Mesendoderm (in vitro differentiated cells): ENCODE measurements at places on chromosomes 3 and 15.

DNA sequence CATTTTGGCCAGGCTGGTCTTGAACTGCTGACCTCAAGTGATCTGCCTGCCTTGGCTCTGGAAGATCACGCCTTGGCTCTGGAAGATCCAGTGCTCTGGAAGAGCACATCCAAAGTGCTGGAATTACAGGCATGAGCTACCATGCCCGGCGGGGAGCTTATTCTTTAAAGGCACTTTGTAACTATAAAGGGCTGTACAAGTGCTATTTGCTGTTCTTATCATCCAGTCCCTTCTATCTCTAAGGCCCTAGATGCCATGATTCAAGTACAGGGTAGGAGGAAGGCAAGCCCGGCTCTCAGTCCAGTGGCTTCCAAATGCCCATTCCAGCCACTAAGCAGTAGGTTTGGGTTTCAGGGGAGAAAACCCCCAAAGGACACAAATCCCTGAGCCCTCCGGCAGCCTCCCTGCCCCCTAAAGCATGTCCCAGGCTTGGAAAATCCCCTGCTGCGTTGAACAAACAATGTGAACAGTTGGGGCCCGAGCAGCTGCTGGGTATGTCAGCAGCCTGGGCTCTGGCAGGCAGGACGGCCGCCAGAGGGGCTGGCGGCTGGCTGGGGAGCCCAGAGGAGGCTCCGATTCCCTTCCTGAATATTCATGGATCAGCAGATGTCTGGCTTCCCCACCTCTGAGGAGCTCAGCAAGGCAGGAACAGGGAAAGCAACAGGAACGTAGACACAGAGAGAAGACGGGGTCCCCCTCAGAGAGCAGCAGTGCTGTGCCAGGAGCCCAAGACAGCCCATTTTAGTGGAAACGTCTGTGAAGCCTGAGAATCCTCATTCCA, 7.7 kb downstream of the IGDCC4 start:
- peak; percentile 96 for DNase-seq

- DNase-seq = no peak
Measured at GRCh38 chr3:172076212-172076611, 36.8 kb downstream of the FNDC3B start.

DNA sequence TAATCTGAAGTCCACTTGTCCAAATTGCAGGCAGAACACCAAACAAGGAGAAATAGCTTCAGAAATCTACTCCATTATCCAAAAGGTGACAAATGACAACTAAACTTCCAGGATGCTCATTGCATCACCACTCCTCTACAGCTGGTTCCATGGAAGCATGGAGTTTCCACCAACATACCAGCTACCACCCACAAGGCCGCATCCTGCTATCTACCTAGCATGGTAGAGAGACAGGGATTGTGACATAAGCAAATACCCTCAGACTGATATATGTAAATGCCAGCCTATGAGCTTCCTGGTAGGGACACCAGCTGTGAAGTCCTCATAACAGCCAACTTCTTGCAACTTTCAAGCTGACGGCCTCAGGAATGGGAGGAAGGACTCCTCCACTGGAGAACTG, at the start of gene TRIM42:
Gene TRIM42 (plus strand): TSS at position 301 of the 400 bp plus-strand sequence. CDS start 166 bp downstream, outside the sequence.
- DNase-seq = no peak

DNA sequence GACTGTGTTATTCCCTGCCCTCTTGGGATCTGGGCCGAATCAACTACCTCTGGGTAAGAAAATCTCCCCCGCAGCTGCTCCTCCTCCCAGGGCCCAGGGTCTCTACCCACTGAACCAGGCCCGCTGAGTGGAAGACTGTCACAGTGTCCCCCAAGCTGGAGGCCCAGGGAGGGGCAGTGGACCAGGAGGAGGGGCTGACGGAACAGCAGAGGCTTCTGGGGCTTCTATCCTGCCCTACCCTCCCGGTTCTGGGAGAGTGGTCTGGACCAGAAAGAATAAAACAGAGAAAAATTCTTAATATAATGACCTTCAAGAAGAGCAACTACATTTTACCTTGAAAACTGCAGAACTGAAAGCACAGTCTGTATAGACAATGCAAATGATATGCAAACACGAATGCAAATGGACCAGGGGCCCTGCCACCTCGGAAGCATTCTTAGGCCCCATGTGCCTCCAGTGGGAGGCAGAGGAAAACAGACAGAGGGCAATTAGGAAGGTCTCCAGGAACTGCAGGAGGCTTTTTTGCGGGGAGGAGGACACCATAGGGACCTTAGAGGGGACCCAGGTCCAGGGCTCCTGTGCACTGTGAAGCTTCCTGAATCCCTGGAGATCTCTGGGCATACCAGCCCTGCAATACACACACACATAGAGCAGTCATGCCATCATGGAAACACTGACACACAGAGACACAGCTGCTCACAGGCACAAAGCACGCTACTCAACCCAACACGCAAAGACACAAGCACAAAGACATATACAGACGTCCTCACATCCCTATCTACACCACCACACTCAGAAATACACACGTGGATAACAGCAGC, 12.3 kb downstream of the MEGF11 start:
- DNase-seq = no peak

DNA sequence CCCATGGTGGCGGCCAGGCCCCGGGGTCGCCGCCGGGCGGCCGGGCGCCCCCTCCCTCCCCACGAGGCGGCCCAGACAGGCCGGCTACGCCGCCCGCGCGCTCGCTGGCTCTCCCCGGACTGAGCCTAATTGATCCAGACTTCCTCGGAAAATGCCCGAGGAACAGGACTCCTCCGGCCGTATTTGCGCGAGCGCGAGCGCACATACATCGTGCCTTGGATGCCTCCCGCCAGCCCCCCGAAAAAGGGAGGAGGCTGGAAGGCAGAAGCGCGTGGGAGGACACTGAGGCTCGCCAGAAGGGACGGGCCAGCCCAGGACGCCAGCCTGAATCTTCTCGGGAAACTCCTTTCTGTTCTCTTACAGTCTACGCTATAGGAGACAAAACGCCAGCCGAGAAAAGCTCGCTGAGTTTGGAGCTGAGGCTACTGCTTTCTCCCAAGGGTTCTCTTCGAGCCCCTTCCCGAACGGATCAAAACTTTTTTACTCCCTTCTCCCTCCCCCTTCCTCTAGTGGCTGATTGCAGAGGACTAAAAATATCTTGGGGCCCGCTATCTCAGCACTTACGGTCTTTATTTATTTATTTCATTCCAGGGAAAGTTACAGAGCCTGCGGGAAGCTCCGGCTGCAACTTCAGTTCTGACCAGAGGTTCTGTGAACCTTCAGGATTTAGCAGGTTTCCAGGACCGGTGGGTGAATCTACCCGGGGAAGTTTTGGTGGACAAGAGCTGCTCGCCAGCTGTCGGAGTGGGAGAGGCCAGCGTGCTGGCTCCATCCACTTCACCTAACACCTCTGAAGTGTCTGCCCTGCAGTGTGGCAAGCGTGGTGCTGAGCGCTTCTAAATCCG, at the start of gene PDZRN3:
Gene PDZRN3 (minus strand): TSS at position 121 of the 845 bp plus-strand sequence.
- peak; percentile 85 for DNase-seq

- DNase-seq = peak; percentile 33
Measured at GRCh38 chr3:41267975-41268640, 68.8 kb downstream of the CTNNB1 start.

DNA sequence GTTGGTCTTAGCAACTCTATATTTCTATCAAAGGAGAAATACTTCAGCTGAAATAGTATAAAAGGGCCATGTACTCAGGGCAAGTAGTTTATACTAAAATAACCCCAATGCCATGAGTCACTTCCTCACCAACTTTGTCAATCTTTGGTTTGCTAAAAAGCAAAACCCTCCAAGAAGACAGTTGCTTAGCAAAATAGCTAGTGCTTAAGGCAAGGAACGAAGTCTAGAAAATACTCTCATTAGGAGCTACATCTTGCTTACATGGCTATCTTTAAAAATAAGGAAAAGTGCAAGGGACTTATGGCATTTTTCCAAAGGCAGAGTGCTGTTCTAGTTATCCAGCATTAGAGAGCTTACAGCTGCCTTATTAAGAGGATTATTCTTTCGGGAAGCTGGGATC, 28.4 kb downstream of the P3H2 start:
- no peak for DNase-seq

DNA sequence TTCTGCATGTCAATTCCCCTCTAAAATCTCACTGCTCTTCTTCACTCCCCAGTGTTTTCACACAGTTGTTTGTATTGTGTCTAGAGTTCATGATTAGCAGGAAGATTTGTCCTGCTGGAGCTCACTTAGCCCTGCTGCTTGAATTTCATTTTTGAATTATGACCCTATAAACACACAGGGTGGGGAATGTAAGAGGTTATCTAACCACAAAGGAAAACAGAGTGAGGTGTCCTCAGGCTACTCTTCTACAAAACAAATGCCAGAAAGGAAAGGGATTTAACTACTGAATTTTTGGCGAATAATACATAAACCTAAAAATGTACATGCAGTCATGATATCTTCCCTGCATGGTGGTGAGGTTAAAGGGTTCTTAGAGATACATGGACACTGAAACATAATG, 215.1 kb upstream of the CNTN4 start:
- DNase-seq = no peak

DNA sequence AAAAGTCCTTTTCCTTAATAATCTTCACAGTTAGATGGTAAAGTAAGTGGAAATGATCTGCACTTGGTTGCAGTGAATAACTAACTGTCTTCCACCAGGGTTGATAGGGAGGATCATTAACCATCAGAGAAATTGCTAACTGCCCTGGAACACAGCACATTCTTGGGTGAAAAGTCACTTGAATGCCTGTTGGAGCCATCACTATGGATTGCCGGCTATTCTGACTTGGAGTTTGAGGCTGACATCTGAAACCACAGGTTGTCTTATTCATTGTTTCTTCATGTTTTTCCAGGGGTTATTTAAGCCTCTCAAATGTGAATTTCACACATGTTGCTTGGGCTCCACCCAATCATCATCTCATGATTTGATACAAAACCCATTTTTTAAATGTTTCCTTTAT, 901.4 kb downstream of the MCTP2 start:
- peak; percentile 42 for DNase-seq

- DNase-seq = peak; percentile 2
Measured at GRCh38 chr3:4693620-4694019, 200.5 kb downstream of the ITPR1 start.

DNA sequence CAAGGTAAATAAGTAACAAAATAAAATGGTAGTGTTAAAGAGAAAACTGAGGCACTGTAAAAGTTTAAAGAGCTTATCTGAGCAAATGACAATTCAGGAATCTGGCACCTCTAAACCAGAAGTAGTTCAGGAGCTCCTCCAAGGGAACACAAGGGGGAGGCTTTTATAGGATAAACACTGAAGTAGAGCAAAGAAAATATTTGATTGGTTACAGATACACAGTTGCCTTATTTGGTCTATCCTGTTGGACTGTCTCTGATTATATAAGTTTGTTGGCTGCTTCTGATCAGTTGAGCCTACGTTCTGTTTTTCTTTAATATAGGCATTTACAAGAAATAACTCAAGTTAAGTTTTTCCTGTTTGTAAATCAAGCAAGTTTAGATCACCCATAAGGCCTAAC, 146.9 kb downstream of the ERC2 start:
- peak; percentile 75 for DNase-seq

GRCh38 chr3:196967412-196968232, 1.0 kb downstream of the PIGZ start:
- no peak for DNase-seq

DNA sequence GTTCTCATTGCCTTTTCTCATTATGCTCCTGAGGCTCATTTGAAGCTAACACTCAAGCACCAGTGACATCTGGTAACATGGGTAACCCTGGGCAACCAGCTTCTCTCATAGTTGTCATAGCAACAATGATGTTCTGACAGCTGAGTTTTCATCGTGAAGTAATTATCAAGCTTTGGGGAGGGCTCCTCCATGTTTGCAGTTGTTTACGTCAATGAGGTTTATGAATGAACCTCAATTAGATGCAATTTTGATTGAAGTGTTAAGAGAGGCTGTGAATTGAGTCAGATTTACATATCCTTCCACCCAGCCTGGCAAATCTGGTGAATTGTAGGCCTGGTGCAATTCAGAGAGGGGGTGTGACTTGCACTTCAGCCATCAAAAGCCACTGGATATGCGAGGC, 119.3 kb upstream of the CHD2 start:
- DNase-seq = peak; percentile 24
